ENCODE measurements at places on chromosomes 11 and 22.
A peak's percentile ranks its signal among the peaks of the same experiment; 100 is the strongest.

- no peak for DNase-seq
These were observed 4.0 kb downstream of the RPS13 start for GRCh38 chr11:17073370-17074027.

- DNase-seq: no peak
These were observed 93.3 kb downstream of the RCN1 start for GRCh38 chr11:32184041-32184722.

GRCh38 chr11:113270080-113270479, 44.3 kb upstream of the TTC12 start:
- DNase-seq: no peak

- DNase-seq: no peak
These were observed 1.7 kb upstream of the LDHA start for GRCh38 chr11:18392434-18393321.

GRCh38 chr22:27148886-27149470, 491.6 kb downstream of the MIAT start:
- no peak for DNase-seq

- DNase-seq: no peak
These were observed 13.5 kb upstream of the MYEOV start for GRCh38 chr11:69280451-69280850.

- DNase-seq: no peak
These were observed 25.9 kb upstream of the TOLLIP start for GRCh38 chr11:1335264-1335810.

DNA sequence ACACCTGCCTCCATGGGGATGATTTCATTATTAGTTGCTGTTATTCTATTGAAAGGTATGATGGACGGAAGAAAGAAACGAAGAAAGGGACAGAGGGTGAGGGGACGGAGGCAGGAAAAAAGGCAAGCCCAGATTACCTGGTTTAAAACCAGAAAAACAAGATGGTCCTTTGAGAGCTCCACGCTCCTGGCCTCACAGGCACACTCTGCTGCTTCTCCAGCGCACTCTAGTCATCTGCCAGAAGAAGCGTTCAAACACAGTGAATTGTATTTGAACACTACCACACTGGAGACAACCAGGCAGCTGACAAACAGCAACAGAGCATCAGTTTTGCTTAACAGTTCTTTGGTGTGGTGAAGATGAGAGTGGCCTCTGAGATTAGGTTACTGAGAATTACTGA, 216.9 kb downstream of the CADM1 start:
- no peak for DNase-seq

DNA sequence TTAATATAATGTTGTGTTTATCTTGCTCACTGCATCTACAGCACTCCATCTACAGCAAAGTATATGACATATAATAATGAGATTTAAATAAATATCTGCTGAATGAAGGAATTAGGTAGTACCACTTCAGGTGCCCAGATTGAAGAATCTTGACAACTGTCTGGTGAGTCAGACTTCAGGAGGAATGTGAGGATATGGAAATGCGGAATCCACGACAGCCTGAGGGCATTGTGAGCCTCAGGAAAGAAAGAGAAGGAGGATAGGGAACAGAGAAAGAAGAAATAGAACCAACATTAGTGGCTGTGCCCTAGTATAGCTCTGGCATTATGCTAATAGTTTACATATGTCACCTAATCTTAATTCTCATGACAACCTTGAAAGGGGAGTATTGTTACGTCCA, 304.4 kb downstream of the AASDHPPT start:
- DNase-seq: no peak

- DNase-seq: peak; percentile 42
These were observed 73.7 kb downstream of the SCN3B start for GRCh38 chr11:123580557-123581275.

DNA sequence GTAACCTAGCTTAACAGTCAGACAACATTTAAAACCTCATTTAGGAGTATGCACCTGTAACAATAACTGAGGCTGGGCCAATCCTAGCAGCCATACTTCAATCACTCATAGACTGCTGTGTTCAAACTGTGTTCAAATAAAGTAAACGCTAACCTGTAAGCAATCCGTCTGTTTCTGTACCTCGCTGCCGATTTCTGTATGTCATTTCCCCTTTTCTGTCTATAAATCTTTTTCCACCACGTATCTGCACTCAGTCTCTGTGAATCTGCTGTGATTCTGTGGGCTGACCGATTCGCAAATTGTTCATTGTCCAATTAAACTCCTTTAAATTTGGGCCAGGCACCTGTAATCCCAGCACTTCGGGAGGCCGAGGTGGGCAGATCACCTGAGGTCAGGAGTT, 12.3 kb downstream of the APOBEC3H start:
- no peak for DNase-seq

- DNase-seq: no peak
These were observed 5.5 kb downstream of the CEP57 start for GRCh38 chr11:95795627-95796295.

- no peak for DNase-seq
These were observed 10.6 kb downstream of the LRRC55 start for GRCh38 chr11:57192316-57192715.

GRCh38 chr11:27296497-27296896, 66.5 kb downstream of the CCDC34 start:
- no peak for DNase-seq

- DNase-seq: no peak
These were observed 70.2 kb upstream of the EED start for GRCh38 chr11:86174101-86175046.

GRCh38 chr11:12421386-12421785, 44.0 kb downstream of the PARVA start:
- DNase-seq: no peak

DNA sequence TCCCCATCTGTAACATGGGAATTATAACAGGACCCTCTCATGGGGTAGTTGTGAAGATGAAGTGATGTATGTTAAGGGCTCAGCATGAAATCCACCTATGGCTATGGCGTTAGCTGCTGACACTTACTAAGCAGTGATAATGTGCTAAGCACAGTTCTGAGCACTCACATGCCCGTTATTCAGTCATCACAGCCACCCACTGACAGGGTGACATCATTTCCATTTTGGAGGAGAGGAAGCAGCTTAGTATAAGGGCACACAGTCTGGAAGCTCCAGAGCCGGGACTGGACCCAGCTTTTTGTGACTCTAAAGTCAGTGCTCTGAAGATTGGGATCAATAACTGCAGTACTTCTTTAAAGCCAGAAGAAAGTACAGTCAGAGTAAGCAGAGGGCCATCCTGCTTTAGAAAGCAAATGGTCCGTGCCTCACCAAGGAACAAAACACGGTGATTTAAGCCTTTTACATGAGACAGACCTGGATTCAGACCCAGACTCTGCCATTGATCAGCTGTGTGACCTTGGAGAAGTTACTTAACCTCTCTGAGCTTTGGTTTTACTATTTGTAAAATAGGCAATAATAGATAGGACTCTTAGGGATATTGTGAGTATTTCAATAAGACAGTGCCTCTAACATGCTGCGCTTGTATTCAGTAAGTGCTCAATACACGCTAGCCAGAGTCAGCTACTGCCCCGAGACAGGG, 61.5 kb downstream of the SGSM1 start:
- no peak for DNase-seq

DNA sequence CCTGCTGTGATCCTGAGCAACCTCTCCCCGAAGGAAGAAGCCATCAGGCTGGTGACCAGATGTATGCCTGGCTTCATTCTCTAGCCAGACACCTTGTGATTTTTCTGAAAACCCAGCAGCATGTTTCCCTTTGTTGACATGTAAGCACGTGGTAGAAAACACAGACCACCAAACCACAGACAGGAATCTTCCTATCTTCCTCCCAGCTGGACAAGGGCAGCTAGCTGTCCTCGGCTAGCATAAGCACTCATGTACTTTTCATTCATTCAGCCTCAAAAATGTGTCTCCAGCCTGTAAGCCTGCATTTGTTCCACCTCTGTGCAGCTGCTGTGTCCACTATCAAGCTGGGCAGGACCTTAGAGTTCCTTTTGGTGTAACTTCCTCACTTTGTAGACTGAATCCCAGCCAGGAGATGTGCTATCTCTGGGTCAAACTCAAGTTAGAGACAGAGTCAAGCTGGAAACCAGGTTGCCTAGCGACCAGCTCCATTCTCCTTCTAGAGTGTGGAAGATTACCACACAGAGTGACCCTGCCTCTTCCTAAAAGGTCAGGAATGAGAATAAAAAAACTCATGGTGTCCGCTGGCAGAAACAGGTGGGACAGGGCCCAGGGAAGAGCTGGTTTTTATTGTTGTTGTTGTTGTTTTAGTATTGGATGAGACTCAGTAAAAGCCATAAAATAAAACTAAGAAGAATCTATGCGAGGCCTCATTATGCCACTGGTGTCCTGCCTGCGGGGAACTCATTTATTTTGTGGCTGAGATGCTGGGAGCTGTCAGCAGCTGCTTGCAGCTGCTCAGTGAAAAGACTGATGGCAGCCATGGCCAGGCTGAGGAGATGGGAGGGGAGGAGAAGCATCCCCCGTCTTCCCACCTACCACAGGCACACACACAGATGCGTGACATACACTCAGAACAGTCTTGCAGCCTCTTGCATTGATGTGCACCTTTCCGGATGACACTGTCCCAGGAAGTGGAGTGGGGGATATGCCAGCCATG, 7.4 kb upstream of the CLMP start:
- DNase-seq: no peak

- no peak for DNase-seq
These were observed 111.8 kb downstream of the MPPED2 start for GRCh38 chr11:30474151-30474954.

GRCh38 chr11:3201112-3201581, 17.5 kb downstream of the MRGPRG start:
- DNase-seq: no peak

DNA sequence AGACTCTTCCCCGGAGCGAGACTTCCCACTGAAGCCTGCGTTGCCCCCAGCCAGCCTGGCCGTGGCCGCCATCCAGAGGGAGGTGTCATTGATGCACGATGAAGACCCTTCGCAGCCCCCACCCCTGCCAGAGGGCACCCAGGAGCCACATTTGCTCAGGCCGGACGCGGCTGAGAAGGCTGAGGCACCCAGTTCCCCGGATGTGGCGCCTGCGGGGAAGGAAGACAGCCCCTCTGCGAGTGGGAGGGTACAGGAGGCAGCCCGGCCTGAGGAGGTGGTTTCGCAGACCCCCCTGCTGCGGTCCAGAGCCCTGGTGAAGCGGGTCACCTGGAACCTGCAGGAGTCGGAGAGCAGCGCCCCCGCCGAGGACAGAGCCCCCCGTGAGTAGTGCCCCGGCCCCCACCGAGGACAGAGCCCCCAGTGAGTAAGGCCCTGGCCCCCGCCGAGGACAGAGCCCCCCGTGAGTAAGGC, 6.4 kb downstream of the IRF7 start:
- no peak for DNase-seq

GRCh38 chr11:59707371-59707770, 6.3 kb downstream of the OR10V1 start:
- no peak for DNase-seq

DNA sequence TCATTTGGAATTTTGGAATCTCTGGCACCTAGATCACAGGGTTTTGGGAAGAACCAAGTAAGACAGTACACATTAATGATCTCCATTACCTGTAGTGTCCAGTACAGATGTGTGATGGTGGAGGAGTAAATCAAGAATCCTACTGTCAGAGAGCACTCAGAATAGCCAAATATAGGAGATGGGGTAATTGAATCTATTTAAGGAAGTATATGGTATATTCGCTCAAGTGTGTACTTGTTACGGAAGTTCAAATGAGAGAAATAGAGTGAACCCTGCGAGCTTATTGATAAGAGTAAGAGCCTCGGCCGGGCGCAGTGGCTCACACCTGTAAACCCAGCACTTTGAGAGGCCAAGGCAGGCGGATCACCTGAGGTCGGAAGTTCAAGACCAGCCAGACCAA, 2.2 kb downstream of the SPCS2 start:
- no peak for DNase-seq

GRCh38 chr22:47567126-47568090, 805.0 kb downstream of the TBC1D22A start:
- DNase-seq: no peak

GRCh38 chr11:126416542-126417090, 61.1 kb downstream of the ST3GAL4 start:
- peak; percentile 46 for DNase-seq

DNA sequence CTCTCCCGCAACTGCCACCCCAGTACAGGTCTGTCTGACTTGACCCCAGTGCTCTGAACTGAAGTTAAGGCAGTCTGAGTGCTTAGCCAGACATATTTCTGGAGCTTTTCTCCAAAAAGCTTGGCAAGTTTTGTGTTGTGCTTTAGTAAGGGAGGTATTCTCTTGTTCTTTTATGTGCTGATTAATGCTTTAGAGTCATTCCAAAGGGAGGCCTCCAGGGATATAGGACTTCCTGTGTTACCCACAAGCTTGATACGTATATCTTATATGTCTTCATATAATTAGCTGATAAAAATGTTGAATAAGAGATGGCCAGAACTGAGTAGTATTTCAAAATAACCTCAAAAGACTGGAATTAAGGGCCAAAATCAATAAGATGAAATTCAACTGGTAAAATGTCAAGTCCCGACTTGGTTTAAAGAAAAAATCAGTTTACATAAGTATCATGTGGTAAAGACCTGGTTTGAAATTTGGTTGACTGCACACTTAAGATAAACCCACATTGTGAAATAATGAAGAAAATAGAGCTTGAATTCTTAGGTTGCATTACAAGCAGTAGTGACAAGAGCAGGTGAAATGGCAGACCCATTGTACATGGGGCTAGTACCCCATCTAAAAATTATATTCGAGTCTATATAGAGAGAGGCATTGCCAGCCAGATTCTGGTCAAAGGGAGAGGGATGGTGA, 226.9 kb downstream of the SNX19 start:
- no peak for DNase-seq

DNA sequence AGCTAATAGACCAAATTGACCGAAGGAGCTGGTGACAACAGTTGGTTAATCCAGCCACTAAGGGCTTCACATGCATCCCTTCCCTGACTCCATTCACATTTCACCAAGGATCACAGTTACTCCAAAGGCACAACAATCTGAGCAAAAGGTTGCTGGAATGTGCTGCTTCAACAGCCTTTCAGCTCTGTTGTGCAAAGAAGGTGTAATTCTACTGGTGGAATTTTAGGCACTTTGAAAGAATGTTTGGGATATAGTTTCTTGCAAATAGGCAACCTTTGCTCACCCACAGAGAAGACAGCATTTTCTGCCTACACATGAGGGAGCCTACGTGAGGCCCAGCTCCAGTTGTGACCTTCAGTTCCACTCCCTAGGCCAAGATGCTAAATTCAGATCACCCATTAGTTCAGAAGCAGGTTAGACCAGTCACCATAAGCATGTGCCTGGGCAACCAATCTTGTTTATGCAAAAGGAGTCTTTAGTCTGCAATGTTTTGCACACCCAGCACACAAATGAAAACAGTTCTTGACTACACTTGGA, 21.6 kb upstream of the FCHSD2 start:
- no peak for DNase-seq

- no peak for DNase-seq
These were observed 22.4 kb upstream of the ARHGAP8 start for GRCh38 chr22:44730022-44730393.

- peak; percentile 70 for DNase-seq
These were observed 20.1 kb downstream of the TSSC4 start for GRCh38 chr11:2420502-2421225.

DNA sequence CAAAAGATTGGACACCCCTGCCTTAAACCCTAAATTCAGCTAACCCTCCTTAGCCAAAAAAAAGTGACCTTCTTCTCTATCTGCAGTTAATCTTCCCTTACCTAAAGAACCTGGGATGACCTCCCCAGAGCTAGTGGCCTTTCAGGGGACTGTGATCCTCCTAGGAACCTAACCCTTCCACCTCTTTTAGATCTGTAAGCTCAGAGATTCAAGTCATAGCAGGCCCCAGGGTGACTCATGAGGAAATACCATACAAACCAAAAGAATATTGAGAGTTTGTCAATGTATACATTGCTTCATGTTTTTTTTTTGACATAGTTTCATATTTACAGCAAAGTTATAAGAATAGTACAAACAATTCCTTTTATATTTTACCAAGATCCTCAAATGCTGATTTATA, 38.3 kb upstream of the CXCR5 start:
- DNase-seq: no peak
